ENCODE measurements at places on chromosomes 7 and 10.

- DNase-seq, result no peak
These were observed 54.0 kb upstream of the CACUL1 start for GRCh38 chr10:118808601-118809356.

GRCh38 chr7:153567426-153567825, 484.8 kb upstream of the DPP6 start:
- DNase-seq, result no peak

- DNase-seq, result no peak
These were observed 115.5 kb upstream of the GALNT17 start for GRCh38 chr7:71016401-71016800.

- no peak for DNase-seq
These were observed 832.1 kb downstream of the CNTNAP2 start for GRCh38 chr7:146948703-146949102.

DNA sequence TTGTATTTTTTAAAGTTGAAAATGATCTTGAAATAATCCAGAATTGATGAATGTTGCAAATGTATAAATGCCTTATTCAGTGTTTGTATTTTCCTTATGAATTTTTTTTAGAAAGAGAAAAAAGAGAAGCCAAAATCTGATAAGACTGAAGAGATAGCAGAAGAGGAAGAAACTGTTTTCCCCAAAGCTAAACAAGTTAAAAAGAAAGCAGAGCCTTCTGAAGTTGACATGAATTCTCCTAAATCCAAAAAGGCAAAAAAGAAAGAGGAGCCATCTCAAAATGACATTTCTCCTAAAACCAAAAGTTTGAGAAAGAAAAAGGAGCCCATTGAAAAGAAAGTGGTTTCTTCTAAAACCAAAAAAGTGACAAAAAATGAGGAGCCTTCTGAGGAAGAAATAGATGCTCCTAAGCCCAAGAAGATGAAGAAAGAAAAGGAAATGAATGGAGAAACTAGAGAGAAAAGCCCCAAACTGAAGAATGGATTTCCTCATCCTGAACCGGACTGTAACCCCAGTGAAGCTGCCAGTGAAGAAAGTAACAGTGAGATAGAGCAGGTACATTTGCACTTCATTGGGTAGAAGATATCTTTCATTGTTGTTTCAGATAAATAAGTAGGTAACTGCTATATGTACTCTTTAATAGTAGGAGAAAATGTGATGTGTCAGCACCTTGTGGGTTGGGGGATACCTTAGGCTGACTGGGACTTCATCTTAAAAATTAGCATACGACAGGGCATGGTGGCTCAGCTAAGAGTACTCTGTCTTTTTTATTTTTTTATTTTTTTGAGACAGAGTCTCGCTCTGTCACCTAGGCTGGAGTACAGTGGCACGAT, 3.9 kb downstream of the DDX21 start:
- DNase-seq, result no peak

DNA sequence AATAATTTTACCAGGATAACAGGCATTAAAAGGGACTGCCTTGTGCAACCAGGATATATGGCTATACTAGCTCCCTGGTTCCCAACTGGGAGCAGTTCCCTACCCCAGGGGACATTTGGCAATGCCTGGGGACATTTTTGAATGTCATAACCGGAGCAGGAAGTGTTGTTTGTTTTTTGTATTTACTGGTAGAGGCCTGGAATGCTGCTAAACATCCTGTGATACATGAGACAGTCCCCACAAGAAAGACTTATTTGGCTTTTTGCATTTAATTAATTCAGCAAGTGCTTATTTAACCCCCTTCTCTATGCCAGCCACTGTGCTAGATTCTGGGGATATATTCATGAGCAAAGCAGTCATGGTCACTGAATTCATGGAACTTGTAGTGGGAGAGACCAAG, 181.2 kb downstream of the BBS9 start:
- DNase-seq, result no peak

DNA sequence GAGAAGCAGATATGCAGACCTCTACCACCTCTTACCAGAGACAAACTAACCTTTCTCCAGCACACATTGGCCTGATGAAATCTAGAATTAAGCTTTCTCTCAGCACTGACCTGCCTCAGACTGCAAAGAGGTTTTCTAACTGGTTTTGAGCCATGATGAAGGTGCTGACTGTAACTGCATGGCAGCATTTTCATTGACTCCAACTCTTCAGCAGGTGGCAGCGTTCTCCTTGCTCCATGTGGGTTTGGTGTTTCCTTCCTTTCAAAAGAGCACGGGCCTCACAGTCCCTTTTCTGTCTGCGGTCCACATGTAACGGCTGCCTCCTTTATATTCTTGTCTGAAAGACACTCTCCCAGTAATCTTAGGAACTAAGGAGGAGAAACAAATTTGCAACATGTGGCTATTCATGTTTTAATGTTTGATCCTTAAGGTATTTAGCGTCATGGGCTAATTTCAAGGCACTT, 12.6 kb downstream of the KLLN start:
- peak; percentile 7 for DNase-seq

- no peak for DNase-seq
These were observed 2.2 kb downstream of the PDZD7 start for GRCh38 chr10:101028446-101029337.

DNA sequence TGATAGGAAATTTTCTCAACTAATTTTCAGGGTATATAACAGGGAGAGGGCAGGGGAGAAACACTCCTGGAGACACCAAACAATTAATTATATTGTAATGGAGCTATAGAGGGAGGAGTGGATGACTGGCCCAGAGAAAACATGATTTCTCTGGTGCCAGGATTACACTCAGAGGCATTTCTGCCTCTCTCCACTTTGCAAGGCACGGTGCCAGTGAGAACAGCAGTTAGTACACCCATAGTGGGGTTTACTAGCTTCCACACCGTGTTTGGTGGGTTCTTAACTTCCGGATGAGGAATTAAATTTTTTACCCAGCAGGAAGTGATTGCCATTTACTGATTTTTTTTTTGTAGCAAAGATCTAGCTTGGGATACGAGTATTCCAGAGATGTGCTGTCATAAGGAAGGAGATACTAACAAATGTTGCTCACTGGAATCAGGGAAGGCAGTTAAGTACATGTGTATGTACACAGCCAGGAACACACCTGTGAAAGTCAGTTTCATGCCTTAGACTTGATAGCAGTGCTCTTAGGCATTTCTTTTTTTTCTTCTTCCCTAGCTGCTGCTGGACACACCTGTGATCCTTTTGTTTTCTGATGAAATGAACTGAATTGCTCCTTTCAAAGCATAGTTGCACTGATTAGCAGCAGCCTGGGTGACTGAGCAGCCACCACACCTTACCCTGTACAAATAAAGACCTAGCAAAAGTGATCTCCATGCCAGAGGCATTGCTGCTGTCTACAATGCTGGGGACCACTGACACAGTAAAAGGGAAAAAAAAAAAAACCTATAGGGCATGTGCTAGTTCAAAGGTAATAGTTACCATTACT, 58.1 kb downstream of the POLL start:
- no peak for DNase-seq

DNA sequence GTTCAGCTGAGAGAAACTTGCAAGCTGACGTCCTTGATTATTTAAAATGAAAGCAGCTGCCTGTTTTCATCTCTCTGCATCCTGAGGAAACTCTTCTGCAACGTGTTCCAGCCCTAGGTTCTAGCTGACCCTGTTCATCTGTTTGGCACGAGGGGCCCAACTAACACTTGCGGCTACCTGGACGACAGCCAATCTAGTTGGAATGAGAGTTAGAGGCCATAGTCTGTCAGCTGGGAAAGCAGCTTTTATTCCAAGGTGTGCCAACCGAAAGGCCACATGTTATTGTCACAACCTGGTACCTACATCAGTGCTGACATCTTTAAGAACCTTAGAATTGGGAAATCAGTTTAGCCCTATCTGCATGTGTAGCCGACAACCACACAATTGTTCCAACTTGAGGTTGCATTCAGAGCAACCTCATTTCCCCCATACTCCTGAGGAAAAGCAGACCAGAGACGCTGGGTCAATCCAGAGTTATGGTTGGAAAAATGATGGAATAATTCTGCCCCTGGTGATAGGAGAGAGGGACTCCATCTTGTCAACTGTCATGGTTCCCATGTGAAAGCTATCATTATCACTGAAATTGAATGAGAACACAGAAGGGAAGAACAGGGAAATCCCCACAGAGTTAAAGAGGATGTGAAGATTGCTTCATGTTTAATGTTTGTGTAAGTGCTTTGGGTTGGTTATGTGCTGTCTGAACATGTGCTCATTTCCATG, 121.6 kb downstream of the EGFR start:
- DNase-seq, result no peak

- no peak for DNase-seq
These were observed 106.0 kb downstream of the GRID1 start for GRCh38 chr10:86260564-86260963.
